Stimulated activated CD4-positive, alpha-beta T cell treated with anti-CD3 and anti-CD28 coated beads, TNF-alpha, amount 100 ng/mL, for 1 hour (primary cell): ENCODE measurements at places on chromosomes 4 and X.

DNA sequence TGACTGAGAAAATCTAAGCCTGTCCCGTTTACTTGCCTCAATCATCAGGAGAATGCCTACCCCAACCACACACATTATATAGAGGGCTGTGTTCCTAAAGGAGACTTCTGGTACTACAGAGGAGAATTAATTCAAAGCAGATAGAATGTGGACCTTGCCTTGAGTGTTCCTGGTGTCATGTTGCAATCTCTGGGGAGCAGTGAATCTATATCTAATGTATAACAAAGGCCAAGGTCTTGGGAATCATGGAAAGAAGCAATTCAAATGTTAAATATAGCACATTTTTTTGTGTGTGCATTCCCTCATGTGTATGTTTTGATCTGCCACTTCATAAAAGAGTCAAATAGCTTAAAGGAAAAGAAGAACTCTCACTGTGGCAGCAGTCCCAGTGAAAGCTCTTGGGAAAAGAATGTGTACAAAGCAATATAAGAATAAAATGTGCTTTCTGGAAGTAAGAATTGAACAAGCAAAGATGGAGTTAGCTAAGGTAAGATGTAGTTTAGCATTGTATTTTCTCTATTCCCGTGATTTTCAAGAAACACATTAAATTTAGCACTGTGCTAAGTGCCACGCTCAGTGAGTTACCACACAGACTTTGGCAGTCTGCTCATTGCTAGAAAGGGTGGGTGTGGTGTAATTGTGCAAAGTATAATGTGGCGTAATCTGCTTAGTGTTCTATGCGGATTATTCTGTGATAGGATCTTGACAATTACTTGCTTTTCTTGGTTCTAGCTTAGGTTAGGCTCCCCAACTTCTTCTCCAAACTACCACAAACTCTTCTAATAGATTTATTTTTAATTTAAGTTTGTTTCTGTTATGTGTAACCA, 13.7 kb downstream of the ADH6 start:
- DNase-seq, result no peak

DNA sequence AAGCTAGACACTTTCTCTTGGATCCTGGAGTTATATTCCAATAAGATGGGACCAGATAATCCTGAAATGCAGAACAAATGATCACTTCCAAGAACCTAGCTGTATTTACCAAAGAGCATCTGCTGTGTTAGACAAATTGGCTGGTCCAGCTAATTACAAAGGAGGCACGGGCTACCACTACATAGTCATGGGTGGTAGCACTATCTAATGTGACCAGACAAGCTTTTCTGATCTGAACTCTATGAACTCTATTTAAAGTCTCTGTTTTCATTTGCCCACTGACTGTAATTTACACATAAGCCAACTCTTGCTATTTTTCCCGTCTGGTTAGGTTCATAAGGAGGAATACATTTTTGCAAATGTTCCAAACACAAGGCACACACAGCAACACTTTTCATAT, 34.6 kb downstream of the LNX1 start:
- no peak for DNase-seq

DNA sequence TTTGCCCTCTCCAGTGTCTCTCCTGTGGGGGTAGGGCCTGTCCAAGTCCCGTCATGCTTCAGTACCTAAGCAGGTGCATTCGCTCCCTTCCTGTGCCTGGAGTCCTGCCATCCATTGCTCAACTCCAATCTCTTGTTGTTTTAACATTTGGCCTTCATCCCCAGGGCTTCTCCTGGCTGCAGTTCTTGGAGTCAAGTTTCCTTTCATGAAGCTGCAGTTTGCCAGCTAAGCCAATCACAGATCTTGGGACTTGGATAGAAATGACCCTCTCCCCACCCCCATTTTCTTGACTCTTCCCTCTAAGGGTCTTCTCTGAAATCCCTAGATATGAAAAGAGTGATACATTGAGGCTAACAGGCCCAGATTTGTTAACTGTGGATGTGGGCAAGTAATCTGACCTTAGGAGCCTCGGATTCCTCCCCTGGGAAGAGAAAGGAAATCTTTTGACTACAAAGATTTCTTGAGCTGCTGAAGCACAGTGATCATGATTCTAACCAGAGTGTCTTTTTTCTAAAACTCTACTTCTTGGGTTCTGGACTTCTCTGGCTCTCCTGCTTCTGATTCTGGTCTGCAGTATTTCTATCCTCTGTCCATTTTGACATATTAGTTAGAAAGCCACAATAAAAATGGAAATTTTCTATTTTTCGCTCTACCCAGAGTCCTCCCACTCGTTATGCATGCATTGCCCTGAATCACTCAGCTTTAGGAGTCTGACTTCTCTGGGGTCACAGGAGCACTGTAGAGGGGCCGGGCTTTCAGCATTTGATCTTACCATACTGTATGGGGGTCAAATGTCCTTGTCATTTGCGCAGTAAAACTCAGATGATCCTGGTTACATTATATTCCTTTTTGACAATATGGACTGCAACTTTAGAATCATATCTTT, 61.0 kb downstream of the CHRNA9 start:
- DNase-seq, result no peak

GRCh38 chr4:15106399-15106798, 104.1 kb downstream of the CPEB2 start:
- DNase-seq, result no peak

- DNase-seq, result no peak
Observed at GRCh38 chrX:145609951-145610511, 207.6 kb upstream of the SLITRK2 start.

DNA sequence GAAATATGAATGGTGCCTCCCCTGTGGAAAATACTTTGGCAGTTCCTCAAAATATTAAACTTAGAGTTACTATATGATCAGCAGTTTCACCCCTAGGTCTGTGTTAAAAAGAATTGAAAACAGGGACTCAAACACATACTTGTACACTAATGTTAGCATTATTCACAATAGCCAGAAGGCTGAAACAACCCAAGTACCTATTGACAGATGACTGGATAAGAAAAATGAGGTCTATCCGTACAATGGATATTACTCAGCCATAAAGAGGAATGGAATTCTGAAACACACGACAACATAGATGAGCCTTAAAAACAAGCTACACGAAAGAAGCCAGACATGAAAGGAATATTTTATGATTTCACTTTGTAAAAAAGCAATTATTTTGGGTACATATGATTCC, 54.9 kb downstream of the PGRMC2 start:
- DNase-seq, result no peak

DNA sequence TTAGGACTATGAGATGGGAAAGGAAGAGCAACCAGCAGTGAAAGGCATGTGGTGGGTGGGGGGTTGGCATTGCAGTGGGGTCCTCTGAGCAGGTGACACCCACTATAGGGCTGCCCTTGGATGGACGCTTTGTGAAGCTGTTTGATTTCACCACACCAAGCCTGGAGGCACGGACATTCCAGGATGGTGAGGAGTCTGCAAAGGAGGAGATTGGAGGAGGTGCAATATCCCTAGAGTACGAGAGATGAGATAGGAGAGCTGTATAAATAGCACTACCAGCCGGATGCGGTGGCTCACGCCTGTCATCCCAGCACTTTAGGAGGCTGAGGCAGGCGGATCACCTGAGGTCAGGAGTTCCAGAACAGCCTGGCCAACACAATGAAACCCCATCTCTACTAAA, 42.3 kb downstream of the SHOX start:
- DNase-seq, result no peak

DNA sequence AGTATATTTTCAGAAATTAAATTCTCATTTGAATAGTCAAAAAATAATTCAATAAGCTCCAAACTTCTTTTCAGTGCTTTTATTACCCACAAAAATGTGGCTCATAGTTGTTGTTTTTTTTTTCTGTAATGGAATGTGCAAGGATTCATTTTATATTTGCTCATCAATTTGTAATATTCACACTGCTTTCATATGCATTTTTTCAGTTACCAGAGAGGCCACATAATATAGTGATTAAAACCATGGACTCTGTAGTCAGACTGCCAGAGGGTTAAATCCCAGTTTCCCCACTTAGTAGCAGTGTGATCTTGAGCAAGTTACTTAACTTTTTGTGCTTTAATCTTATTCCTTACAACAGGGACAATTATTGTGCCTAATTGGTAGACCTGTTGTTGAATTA, 64.5 kb downstream of the FAM9B start:
- no peak for DNase-seq
